ENCODE measurements at places on chromosomes 5 and 9. TPM values are rescaled to one million over a fixed set of nuclear protein-coding genes. Genes with fewer than 3 reads are reported as not detected.

The SPINK4 gene
- not detected for total RNA-seq

The CD14 gene
- 0.50 TPM for total RNA-seq

The SLC25A2 gene
- total RNA-seq, result 1.0 TPM

The LMX1B gene
- total RNA-seq, result not detected

The ANKDD1B gene
- 1.3 TPM for total RNA-seq

The PCDHA6 gene
- total RNA-seq, result 0.50 TPM
